ENCODE measurements at places on chromosomes 11 and 22.

- DNase-seq = no peak
These were observed 124.4 kb upstream of the SLC5A12 start for GRCh38 chr11:26846227-26846626.

DNA sequence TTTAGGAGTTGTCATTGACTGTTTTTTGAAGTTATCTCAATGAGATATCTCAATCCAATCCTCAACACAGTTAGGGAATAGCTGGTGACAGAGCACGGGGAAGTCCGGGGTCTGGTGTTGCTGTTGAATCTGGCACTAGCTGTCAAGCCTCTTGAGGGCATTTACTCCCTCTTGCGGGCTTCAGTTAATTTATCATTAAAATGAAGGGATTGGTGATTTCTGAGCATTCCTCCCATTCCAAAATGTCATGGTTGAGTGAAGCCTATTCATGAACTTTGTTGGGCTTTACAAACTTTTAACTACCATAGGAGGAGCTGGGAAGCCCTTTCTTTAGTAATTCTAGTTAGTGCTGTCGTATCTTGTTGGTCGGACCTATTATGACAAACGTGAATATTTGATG lies 40.2 kb downstream of the UVRAG start:
- DNase-seq = no peak

DNA sequence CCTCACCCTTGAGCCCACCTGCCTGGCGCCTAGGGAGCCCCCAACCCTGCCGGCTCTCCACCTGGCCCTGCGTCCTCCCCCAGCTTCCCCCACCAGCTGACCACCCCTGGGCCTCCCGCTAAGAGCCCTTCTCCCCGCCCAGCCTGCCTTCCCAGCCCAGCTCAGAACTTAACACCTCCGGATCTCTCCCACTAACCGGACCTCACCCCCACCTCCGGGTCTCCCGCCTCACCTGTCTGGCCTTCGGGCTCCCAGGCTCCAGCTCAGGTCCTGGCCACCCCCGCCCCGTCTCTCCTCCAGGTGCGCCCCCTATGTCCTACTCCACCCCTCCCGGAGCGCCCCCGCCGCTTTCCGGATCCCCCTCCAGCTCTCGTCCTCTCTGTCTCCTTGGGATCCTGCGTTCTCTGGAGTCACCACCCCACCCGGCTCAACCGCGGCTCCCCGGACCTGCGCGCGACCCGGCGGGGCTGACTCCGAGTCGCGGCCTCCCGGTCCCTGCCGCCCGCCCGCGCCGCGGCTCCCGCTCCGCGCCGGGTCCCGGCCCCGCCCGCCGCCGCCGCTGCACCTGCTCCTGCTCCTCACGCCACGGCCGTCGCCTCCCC lies at the start of gene KCNJ11:
KCNJ11 (minus strand) TSS at position 51 of the 602 bp plus-strand sequence. CDS start 568 bp downstream, outside the sequence.
- DNase-seq = no peak

GRCh38 chr11:16857186-16857585 lies 118.7 kb downstream of the C11orf58 start:
- no peak for DNase-seq

- DNase-seq = no peak
These were observed 31.9 kb downstream of the OTOG start for GRCh38 chr11:17578958-17579357.

- no peak for DNase-seq
These were observed 30.1 kb upstream of the FADD start for GRCh38 chr11:70173018-70173417.

GRCh38 chr22:20885557-20886323 lies 26.9 kb downstream of the SNAP29 start:
- peak; percentile 4 for DNase-seq

- DNase-seq = no peak
These were observed 216.3 kb downstream of the FAT3 start for GRCh38 chr11:92440701-92441442.

GRCh38 chr22:30196141-30196879 lies 50.2 kb downstream of the LIF start:
- no peak for DNase-seq

GRCh38 chr11:34745195-34745594 lies 124.3 kb downstream of the EHF start:
- DNase-seq = no peak

GRCh38 chr11:130631119-130631518 lies 182.7 kb downstream of the ADAMTS15 start:
- DNase-seq = no peak

- DNase-seq = no peak
These were observed 2.6 kb downstream of the EWSR1 start for GRCh38 chr22:29270475-29271271.

DNA sequence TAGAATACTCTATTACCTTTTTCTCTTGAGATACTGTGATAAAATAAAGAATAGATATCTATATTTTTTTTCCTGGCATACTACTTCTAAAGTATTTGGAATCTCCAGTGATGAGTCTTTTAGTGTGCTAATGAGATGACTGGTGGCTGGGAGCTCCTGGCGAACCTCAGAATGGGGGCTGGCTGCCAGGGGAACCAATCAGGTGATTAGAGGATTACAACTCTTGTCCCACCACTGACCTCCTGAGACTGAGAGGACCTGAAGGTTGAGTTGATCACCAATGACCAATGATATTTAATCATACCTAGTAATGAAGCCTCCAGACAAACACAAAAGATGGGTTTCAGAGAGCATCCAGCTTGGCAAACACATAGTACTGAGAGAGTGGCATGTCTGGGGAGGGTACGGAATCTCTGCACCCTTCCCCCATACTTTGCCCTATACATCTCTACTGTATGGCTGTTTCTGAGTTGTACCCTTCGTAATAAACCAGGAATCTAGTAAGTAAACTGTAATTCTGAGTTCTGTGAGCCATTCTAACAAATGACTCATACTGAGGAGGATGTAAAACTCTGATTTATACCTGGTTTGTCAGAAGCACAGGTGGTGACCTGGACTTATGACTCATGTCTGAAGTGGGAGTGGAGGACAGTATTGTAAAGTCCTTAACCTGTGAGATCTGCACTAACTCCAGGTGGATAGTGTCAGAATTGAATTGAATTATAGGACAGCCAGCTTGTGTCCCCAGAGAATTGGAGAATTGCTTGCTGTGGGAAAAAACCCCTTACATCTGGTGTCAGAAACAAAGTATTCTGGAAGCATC lies 325.3 kb upstream of the LRRC4C start:
- DNase-seq = no peak

DNA sequence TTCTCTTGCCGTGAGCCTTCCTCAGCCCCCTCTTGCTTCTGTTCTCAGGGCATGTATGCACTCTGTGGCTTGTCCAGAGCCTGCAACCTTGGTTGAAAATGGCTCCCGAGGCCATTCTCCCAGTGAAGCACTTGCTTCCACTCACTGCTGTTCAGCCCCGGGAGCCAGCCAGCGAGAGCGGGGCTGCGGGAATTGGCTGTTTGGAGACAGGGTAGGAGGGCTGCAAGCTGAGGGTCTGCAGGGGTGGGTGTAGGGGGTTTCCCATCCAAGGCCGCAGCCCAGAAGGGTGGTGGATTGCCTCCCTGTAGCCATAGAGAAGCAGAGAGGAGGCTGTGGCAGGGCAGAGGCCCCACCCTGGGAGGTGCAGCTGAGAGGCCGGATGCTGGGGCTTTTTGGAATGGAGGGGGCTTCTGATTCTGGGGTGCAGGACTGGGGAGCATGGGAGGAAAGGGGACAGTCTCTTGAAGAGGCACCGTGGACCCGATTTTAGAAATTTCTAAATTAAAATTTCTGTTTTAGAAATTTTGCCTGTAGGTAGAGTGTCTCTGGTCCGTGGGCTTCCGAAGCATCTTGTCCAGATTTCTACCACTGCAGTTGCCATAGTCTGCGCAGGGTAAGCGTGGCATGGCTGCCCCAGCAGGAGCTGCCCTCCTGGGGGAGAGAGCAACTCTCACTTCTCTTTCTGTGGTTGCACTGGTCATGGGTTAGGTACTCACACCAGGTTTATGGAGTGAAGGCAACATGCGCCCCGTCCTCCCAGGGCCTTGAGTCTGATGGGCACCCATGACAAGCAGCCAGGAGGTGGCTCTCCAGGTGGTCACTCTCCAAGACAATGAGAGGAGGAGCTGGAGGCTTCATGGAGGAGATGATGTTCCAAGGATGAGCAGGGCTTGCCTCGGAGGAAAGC lies 100.2 kb downstream of the TBC1D22A start:
- no peak for DNase-seq

DNA sequence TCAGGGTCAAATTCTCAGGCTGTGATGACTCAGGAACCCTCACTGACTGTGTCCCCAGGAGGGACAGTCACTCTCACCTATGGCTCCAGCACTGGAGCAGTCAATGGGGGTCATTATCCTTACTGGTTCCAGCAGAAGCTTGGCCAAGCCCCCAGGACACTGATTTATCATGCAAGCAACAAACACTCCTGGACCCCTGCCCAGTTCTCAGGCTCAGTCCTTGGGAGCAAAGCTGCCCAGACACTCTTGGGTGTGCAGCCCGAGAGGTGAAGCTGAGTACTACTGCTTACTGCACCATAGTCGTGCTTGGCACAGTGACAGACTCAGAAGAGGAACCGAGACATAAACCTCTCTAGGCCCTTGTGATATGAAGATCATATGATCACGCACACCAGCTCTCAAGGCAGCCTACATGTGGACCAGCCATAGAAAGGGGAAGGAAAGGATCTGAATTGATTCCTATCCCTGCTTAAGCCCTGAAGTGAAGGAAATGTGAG lies 58.2 kb downstream of the ZNF280B start:
- DNase-seq = no peak

DNA sequence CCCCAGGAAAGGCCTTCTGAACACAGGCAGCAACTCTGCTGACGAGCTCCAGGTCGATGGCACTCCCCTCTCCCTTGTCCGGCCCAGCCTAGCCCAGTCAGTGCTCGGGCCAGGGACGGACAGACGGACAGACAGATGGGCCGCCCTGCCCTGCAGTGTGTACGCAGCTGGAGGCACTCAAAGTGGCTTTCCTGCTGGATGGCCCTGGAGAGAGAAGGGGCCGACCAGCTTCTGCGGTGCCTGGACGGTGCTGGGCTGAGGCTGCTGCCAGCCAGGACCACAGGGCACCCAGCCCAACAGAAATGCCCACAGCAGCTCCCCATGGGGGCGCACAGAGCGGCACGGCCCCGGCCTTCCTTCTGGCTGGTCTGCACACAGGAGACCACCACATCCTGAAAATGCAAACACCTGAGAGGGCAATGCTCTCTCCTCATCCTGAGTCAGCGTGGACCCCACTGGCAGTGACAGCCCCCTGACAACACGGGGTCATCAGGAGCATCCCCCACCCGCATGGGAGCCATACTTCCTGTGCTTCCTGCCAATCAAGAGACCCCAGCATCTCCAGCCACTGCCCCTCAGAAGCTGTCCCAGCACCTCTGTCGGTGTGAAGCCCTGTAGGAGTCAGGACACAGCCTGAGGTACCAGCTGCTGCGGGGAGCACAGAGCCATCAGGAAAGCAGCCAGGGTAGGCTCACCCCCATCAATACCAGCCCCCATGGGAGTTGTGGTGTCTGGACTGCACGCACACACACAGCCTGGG lies 692 bp upstream of the MOB2 start:
- no peak for DNase-seq

- no peak for DNase-seq
These were observed 43.8 kb upstream of the API5 start for GRCh38 chr11:43267856-43268580.

GRCh38 chr11:69867076-69868005 lies 48.1 kb upstream of the FGF3 start:
- DNase-seq = no peak

GRCh38 chr11:1168721-1169161 lies 11.0 kb downstream of the MUC5AC start:
- DNase-seq = no peak

DNA sequence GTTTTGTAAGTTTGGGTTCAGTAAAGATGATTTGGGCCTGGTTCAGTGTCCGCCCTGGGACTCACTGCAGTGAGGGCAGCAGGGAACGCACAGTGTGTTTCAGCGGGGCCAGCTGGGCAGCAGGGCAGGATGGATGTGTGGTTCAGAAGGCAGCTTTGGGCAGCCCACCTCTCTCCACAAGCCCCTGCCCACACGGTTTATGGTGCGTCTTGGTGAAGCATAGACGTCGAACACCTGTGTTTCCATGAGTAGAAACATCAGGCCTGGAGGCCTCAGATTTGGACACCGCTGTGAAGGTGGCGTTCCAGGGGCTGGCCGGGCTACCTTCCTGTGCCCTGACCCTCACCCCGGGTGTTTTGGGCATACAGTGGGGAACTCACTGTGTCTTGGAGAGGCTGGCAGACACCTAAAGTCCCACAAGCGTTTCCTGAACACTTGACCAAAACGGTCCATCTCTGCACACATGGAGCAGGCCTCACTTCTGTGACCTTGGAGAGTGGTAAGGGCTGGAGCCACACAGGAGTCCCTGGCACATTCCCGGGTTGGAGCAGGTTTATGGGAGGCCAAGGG lies 59.0 kb downstream of the ST14 start:
- DNase-seq = no peak

GRCh38 chr22:45775569-45776312 lies 104.1 kb downstream of the ATXN10 start:
- no peak for DNase-seq

DNA sequence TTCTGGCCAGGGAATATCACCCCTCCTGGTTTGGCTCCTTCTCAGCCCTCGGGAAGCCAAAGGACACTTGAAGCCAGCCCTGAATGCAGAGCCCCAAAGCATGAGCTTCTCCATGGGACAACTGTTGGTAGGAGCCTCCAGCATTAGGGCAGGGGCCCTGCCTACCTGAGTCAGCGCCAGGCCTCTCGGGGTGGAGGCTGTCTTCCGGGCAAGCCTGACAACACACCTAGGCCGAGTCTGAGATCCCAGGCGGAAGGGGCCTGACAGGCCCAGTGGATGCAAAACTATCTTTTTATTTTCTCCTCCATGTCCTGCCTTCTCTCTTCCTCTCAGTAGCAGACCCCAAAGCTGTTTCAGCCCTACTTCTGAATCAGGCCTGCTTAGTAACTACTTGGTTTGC lies 27.6 kb downstream of the RCOR2 start:
- no peak for DNase-seq

DNA sequence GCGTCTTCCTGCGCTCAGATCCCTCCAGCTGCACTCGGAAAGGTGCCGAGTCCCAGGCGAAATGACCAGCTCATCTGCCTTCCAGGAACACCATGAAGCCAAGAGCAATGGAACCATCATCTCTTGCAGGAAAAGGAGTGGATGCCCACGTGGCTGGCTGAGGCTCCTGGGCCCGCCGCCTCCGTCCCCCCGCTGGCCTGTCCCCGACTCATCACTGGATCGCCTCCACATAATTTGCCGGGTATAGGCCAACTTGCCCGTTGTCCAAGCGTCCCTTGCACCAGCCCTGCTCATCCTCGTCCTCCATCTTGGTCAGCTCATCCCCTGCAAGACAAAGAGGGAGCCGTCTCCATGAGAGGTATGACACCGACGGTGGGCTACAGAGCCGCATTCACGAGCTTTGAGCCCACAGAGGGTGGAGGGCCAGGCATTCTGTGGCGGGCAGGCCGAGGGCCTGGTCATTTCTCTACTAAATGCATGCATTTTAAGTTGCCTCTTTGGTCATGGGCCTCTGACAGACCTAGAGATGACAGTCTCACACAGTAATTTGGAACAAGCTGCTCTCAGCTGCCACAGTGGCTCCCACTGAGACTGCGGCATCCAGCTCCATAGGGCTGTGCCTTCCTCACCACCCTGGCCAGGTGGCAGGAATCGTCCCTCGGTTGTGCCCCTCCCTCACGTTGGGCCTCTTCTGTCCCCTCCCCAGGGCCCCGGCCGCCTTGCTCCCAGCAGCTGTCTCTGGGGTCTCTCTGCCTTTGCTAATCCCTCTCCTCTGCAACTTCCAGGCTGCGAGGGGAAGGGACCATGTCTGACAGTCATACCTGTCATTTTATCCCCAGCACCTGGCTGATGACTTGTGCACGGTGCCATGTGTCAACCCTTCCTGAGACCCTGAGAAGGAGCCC lies 14.3 kb upstream of the ARFGAP3 start:
- DNase-seq = no peak
